ENCODE measurements at places on chromosomes 5 and 9. TPM values are rescaled to one million over a fixed set of nuclear protein-coding genes. Genes with fewer than 3 reads are reported as not detected.

Gene SMIM33
- not detected for total RNA-seq

Gene ORM1
- not detected for total RNA-seq

Gene TEK
- 8.0 TPM for total RNA-seq

Gene BASP1
- 359 TPM for total RNA-seq

- no peak for DNase-seq
These were observed 44.0 kb upstream of the XPA start for GRCh38 chr9:97740848-97741821.

DNA sequence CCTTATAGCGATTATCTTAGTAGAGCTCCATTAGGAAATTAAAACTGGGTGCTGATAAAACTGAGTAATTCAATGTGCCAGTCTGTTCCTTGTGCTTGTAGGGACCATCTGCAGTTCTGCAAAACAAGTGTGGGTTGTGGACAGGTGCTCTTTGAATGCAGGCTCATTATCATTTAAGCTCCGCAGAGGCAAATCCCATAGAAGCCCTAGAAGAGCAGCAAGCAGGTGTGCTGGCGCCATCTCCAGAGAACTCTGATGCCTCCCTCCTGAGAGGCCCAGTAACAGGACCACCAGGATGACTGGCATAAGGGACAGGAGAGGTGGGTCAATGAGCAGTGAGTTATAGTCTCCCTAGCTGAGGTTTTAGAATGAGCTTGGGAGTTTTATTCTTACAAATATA is 1342.4 kb upstream of the DMAC1 start:
- no peak for DNase-seq

- DNase-seq, result no peak
These were observed 9.2 kb downstream of the SPINK4 start for GRCh38 chr9:33249087-33249658.

DNA sequence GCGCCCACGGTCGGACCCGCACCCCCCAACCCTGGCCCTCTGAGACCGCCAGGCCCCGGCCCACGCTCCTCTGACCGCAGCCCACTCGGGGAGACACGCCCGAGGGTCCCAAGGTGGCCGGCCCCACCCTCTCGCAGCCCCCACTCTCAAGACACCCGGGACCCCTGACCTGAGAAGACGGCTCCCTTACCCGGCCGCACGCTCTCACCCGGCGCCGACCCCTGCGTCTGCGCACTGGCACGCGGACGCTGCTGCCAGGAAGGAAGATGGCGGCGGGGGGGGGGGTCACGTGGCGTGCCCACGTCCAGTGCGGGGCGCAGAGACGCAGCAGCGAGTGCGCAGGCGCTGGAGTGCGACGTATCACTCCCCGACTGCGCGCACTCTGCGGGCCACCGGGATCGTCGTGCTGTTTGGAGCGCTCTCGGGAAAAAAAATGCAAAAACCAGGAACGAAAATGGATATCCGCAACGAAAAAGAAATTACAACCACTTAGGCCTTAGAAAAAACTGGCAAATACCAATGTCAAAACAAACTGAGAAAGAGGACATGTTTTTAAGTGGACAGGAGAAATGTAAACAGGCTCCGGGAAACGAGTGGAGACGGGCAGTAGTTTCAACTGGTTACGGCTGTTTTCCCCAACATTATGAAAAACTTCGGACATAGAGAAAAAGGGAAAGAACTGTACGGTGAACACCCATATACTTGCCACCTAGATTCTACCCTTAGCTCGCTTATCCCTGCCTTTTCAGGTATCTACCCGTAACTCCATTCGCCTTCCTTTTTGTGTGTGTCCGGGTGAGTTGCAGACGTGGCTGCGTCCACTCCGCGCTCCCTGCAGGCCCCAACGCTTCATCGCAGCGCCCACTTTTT is at the start of gene MRPL36:
TSS of gene MRPL36 (minus strand) at position 236 of the 870 bp plus-strand sequence. CDS start 902 bp downstream, outside the sequence.
- peak; percentile 89 for DNase-seq

DNA sequence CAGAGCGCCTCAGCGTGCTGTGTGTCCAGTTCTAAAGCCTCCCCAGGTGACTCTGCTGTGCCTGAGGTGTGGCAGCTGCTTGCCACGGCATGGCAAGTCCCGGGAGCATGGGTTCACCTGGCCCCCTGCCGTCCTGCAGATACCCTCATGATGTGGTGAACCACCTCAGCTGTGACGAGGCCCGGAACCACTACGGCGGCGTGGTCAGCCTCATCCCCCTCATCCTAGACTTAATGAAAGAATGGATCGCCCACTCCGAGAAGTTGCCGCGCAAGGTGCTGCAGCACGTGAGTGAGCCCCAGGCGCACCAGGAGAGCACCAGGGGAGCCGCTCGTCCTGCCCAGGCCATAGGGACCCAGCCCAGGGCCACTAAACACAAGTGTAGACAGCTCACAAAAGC is 9.5 kb downstream of the SPACA9 start:
- no peak for DNase-seq

- no peak for DNase-seq
These were observed 341.5 kb upstream of the CDH10 start for GRCh38 chr5:24986326-24986725.

Gene NCBP1
- total RNA-seq, result 64.3 TPM

- no peak for DNase-seq
These were observed 300 bp upstream of the SVEP1 start for GRCh38 chr9:110579862-110580219.

DNA sequence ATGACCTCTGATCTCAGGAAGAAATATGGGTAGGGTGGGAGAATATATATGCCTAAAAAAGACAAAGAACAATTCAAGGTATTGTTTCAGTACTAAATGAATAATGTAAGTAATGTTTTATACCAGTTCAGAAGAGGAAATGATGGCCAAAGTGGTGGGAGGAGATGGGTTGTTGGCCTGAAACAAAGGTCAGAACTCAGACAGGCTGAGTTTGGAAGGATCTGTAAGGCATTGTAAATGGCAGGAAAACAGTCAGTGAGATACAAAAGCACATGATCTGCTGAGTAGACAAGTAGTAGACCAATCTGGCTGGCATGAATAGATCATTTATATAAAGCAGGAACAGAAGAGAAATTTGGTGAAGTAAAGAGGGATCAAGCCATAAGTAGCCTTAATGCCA is 175.8 kb upstream of the PLCXD3 start:
- DNase-seq, result no peak

DNA sequence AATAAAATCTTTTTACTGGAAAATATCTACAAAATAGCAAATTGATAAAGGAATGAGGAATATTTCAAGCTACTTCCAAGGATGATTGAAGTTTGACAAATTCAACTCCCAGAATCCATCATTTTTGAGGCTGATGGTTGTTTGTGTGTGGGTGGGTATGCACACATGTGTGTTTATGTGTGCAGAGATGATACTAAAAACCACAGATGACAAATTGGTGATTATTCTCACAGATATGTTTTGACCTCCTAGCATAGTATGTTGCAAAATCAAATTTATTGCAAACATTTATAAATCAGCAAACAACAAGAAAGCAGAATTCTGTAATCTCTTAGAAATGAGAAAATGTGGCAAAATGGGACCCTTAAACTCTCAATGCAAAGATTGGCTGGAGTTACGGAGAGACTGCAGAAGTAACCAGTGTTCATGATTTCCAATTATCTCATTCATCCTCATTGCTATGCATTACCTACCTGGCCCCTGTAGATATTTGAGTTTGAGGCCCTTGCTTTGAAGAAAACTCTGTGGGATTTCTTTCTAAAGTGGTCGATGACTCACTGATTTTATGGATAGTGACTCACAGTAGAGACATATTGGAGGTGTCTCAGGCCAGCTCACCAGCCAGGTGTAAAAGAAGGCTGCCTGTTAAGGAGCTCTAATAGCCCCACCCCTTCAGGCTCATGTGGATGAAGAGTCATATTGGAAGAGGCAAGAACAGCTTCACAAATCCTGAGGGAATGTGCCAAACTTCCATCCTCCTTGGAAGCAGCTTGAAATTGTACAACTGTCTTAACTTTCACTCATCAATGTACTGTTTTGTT is 44.6 kb upstream of the TMC1 start:
- DNase-seq, result no peak

GRCh38 chr9:78697618-78698017 is 400.7 kb downstream of the PSAT1 start:
- DNase-seq, result no peak

Gene GABRA1
- 18.2 TPM for total RNA-seq

DNA sequence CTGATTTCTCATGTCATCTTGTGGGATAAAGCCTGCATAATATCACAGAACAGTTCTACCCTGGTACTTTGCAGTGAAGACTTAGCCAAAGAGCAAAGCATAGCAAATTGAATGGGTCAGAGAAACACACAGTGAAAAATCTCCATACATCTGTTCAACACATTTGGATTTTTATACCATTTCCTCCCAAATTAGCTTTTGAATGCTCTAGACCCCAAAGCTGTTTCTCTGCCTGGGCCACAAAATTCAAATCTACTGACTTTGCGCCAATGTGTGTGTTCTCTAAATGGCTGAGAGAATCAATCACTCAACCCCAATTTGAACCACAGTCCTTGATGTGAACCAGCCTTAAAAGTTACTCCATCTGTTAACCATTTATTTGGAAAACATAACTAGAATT is 236.9 kb upstream of the NFIL3 start:
- DNase-seq, result no peak

Gene CIZ1
- total RNA-seq, result 11.5 TPM

GRCh38 chr5:171336521-171337209 is 27.6 kb downstream of the TLX3 start:
- peak; percentile 14 for DNase-seq

Gene OBP2B
- not detected for total RNA-seq

Gene GALNT10
- 10.1 TPM for total RNA-seq

DNA sequence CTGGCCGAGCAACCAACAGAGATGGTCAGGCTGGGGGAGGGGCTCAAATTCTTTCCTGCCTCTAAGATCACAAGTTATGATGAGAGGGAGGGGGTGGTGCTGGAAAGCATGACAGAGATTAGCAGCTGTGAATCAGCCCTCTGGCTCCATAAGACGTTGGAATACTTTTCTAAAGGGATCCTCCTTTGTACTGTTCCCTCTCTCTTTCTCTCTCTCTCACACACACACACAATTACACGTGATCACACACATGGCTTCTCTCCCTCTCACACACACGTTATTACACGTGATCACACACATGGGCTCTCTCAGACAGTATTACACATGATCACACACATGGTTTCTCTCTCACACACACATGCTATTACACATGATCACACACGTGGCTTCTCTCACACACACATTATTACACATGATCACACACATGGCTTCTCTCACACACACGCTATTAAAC is at the start of gene SLC45A2:
TSS of gene SLC45A2 (minus strand) at position 23 of the 454 bp plus-strand sequence. CDS start 110 bp downstream, outside the sequence.
- DNase-seq, result no peak

DNA sequence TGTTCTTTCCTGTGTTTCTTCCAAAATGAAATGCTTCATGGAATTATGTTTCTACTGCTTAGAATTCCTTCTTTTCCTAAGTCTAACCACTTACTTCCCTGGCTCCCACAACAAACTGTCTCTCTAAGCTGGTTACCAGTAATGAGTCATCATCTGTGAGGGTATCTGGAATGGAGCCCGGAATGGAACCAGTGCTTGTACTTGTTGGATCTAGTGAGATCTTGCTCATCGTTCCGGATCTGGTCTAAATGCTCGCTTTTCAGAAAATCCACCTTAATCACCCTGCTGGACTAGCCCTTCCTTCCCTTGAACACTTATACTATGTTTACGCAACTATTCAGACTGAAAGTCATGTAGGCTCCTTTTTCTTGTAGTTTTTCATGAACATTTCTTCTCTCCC is 184.8 kb downstream of the PBX3 start:
- peak; percentile 49 for DNase-seq

DNA sequence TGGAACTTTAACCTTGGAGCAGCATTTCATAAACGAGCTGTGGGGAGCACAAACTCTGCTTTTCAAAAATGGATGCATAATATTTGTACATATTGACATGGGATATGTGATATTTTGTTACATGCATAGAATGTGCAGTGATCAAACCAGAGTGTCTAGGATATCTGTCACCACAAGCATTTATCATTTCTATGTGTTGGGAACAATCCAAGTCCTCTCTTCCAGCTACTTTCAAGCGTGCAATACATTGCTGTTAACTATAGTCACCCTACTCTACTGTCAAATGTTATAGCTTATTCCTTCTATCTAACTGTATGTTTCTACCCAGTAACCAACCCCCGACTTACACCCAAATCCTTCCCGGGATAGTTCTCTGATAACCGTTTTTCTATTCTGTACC is 15.0 kb upstream of the C5orf58 start:
- DNase-seq, result no peak

DNA sequence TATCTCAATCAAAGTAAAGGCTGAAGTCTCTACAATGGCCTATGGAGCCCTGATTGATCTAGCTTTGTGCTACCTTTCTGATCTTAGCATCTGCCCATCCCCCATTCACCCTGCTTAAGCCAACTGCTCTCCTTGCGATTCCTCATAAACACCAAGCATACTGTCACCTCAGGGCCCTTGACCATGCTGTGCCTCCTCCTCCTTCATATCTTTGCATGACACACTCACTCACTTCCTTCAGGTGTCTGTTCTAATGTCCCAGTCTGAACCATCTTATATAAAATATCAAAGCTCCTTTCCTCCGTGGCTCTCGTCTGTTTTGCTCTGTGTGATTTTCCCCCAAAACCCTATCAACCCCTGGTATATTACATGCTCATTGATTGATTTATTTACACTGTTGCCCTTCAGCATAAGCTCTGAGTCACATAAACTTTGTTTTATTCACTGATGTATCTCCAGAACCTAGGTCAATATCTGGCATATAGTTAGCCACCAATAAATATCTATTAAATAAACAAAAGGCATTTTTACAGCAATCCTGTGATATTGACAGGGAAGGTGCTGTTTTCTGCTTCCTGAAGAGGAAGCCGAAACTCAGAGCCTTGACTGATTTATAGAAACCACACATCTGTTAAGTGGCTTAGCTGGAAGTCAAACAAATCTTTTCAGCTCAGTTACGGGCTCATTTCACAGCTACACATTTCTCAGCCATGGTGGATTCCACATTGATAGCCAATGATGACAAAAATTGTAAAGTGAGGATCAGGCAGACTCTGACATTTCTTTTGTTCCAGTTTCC is 103.6 kb downstream of the BOD1 start:
- no peak for DNase-seq
